ENCODE measurements at places on chromosomes 16 and 17. TPM values are rescaled to one million over a fixed set of nuclear protein-coding genes. Genes with fewer than 3 reads are reported as not detected.

HS3ST3A1 gene
- total RNA-seq: 0.33 TPM

CCL17 gene
- total RNA-seq: not detected

MEIOB gene
- total RNA-seq: not detected

SLC9A5 gene
- 1.6 TPM for total RNA-seq

TMC7 gene
- total RNA-seq: 1.4 TPM

HOXB7 gene
- total RNA-seq: 14.1 TPM

GINS2 gene
- 0.71 TPM for total RNA-seq

ZFHX3 gene
- 96.9 TPM for total RNA-seq

PROCA1 gene
- total RNA-seq: 6.6 TPM

ALG1 gene
- 15.6 TPM for total RNA-seq

TNFRSF17 gene
- total RNA-seq: not detected

MT1F gene
- 14.4 TPM for total RNA-seq

SOCS1 gene
- 6.4 TPM for total RNA-seq

ZSWIM7 gene
- 14.6 TPM for total RNA-seq

ARL5C gene
- 0.54 TPM for total RNA-seq

GPR142 gene
- not detected for total RNA-seq

PRR14 gene
- 53.4 TPM for total RNA-seq

CCNF gene
- 3.6 TPM for total RNA-seq

KRT24 gene
- total RNA-seq: not detected

CDR2L gene
- 20.2 TPM for total RNA-seq

AOC3 gene
- 344 TPM for total RNA-seq

SLC39A11 gene
- 31.8 TPM for total RNA-seq

CPNE7 gene
- total RNA-seq: 0.66 TPM

IL4R gene
- total RNA-seq: 138 TPM

MYH2 gene
- total RNA-seq: not detected

CDC27 gene
- total RNA-seq: 100 TPM

PRSS21 gene
- not detected for total RNA-seq

CETP gene
- 0.49 TPM for total RNA-seq

GIT1 gene
- total RNA-seq: 47.0 TPM

HOXB9 gene
- 0.39 TPM for total RNA-seq

CBX2 gene
- 1.2 TPM for total RNA-seq

ZNF785 gene
- total RNA-seq: 21.8 TPM

HEXIM2 gene
- 2.7 TPM for total RNA-seq

IL34 gene
- 14.2 TPM for total RNA-seq

WSCD1 gene
- total RNA-seq: 10.7 TPM

TAT gene
- not detected for total RNA-seq

SULT1A1 gene
- 29.8 TPM for total RNA-seq

GDPD1 gene
- total RNA-seq: 1.5 TPM

C17orf113 gene
- 0.96 TPM for total RNA-seq

SNAI3 gene
- total RNA-seq: 0.71 TPM

TEX19 gene
- not detected for total RNA-seq

CDH1 gene
- 1.0 TPM for total RNA-seq

NPIPA2 gene
- total RNA-seq: 12.7 TPM

HOXB6 gene
- 5.8 TPM for total RNA-seq

TPPP3 gene
- 7.2 TPM for total RNA-seq

FNDC8 gene
- total RNA-seq: not detected

PHOSPHO1 gene
- total RNA-seq: 2.0 TPM

WNK4 gene
- total RNA-seq: 0.19 TPM

CCL16 gene
- 1.1 TPM for total RNA-seq

PABPN1L gene
- total RNA-seq: not detected

CENPX gene
- total RNA-seq: 31.0 TPM

HOXB5 gene
- total RNA-seq: 5.9 TPM

CDH3 gene
- 0.81 TPM for total RNA-seq
